ENCODE measurements at places on chromosomes 3 and 15.

- DNase-seq: no peak
Measured at GRCh38 chr3:37392957-37393356, 218.6 kb upstream of the LRRFIP2 start.

DNA sequence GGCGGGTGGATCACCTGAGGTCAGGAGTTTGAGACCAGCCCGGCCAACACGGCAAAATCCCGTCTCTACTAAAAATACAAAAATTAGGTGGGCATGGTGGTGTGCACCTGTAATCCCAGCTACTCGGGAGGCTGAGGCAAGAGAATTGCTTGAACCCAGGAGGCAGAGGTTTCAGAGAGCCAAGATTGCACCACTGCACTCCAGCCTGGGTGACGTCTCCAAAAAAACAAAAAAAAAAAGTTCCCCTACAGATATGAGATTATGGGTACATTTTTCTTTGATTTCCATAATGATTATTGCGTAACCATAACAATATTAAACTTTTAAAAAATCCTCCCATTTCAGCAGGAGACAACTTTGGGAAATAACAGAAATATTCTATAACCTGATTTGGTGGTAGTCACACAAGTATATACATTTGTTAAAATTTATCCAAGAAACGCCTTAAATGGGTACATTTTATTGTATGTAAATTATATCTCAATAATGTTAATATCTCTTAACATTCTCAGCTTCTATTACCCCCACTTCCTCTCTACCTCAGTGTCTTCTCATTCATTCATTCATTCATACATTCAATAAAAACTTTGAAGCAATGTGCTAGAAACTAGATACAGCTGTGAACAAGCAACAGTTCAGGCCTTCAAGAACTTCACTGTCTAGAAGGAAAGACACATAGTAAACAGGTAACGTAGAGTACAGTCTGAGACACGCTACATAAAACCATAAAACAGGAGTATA, 6.6 kb downstream of the UBR1 start:
- no peak for DNase-seq

GRCh38 chr3:160099834-160100233, 111.2 kb downstream of the IL12A start:
- no peak for DNase-seq

- DNase-seq: no peak
Measured at GRCh38 chr3:72058493-72059081, 273.6 kb upstream of the PROK2 start.

- DNase-seq: peak; percentile 60
Measured at GRCh38 chr15:57640930-57641682, 49.4 kb downstream of the MYZAP start.

- DNase-seq: peak; percentile 69
Measured at GRCh38 chr15:47517737-47518136, 199.6 kb upstream of the SEMA6D start.

GRCh38 chr3:45526441-45526840, 68.1 kb upstream of the LIMD1 start:
- no peak for DNase-seq

DNA sequence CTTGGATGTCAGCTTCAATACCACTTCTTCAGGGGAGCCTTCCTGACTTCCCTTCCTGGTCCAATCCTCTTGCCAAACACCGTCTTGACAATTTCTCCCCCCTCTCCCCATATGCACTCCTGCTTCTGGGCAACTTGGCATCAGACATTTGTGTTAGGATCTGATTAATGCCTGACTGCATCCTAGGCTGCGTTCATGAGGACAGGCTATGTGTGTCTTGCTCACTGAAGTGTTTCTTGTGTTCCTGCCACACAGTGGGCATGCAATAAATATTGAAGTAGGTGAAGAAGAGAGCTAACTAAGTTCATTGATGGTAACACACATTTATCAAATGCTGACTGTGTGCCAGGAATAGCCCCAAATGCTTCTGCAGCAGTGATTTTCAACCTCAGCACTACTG, 36.4 kb upstream of the WNT5A start:
- no peak for DNase-seq

- DNase-seq: no peak
Measured at GRCh38 chr15:77988347-77989295, 88.9 kb downstream of the TBC1D2B start.

GRCh38 chr3:141878326-141878725, 1.9 kb downstream of the ATP1B3 start:
- DNase-seq: no peak

- no peak for DNase-seq
Measured at GRCh38 chr3:67384016-67384415, 270.4 kb downstream of the SUCLG2 start.

GRCh38 chr3:171460725-171461524, 720 bp upstream of the TNIK start:
- peak; percentile 74 for DNase-seq

- peak; percentile 5 for DNase-seq
Measured at GRCh38 chr3:108283006-108283405, 13.3 kb upstream of the HHLA2 start.

- DNase-seq: no peak
Measured at GRCh38 chr3:1355691-1356090, 262.9 kb downstream of the CNTN6 start.

GRCh38 chr3:72344236-72344635, 504.0 kb downstream of the SHQ1 start:
- no peak for DNase-seq

- DNase-seq: peak; percentile 83
Measured at GRCh38 chr3:151228666-151229040, 25.6 kb upstream of the GPR171 start.
